NCI-H345 (cell line): ENCODE measurements at places on chromosomes 5 and 9.

DNA sequence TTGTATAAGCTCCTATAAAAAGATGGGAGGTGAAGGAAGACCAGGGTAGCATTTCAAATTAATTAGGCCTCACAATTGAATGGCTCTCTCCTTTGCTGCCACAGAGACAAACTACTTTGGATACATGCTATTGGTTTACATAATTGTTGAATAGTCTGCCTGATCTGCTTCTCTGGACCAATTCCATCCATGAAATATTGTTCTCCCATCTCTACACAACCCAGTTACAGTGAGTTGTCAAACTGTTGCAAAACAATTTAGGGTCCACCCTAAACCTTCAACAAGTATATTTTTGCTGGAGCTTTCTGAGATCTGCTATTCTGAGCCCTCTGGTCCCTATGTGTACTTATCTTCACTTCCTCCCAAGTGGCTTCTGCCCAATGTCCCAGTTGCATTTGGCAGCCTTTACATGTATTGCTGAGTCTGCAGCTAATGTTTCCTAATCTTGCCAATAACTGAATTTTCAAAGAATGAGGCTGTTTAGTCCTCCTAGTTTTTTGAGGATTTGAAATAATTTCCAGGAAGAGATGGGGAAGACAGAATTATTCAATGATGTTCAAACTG is 38.9 kb downstream of the AGTPBP1 start:
- no peak for DNase-seq

- DNase-seq = no peak
These were observed 49.0 kb upstream of the POU5F2 start for GRCh38 chr5:93790401-93790800.

DNA sequence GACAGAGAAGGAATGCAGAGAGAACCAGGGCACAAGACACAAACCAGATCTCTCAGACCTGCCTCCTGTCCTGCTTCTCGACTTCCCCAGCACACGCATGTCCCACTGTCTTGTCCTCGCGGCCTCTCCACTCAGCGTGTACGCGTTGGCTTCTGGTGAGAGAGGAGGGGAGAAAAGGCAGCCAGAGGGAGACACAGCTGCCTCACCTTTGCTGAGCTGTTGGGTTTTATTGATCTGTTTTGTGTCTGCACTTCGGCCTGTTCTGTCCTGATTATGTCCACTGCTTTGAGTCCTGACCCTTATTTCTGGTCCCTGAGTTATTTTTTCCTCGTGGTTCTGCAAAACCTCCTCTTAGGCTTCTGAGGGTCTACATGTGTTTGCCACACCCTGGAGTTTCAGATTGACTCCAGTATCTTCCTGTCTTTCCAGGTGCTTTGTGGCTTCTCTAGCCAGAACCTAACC is 87.5 kb upstream of the AGXT2 start:
- DNase-seq = no peak

GRCh38 chr5:173919443-173919842 is 31.3 kb downstream of the CPEB4 start:
- DNase-seq = no peak

GRCh38 chr5:149749481-149750365 is 19.6 kb downstream of the PPARGC1B start:
- DNase-seq = no peak

GRCh38 chr9:121784731-121785411 is 133.4 kb downstream of the DAB2IP start:
- no peak for DNase-seq
